Mesothelial cell of epicardium (in vitro differentiated cells): ENCODE measurements at places on chromosomes 11 and 22.

DNA sequence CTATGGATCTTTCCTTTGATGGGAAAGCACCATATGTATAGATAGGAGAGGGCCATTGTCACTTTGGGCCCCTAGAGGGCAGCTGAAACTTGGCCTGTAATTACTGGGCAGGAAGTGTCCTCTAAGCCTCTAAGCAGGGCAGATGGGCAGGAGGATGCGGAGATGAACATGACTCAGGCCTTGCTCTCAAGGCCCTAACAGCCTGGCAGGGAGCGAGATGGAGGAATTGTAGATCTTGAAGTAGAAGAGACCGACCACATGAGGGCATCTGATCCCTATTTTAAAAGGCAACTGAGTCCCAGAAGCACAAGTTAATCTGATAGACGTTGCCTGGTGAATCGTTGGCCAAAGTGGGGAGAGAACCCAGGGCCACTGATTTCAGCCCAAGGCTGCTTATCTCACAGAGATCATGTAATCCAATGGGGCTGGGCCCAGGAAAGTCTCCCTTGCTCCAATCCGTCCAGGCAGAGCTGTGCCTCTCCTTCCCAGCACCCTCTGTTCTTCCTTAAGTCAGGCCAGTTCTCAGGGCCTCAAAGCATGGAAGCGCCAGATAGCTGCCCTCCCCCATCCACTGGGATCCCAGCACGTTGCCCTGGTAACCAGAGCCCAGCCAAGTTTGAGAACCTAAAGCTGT is 2.5 kb upstream of the SEPTIN3 start:
- no peak for DNase-seq

GRCh38 chr11:96275801-96276594 is 67.0 kb downstream of the MAML2 start:
- no peak for DNase-seq

DNA sequence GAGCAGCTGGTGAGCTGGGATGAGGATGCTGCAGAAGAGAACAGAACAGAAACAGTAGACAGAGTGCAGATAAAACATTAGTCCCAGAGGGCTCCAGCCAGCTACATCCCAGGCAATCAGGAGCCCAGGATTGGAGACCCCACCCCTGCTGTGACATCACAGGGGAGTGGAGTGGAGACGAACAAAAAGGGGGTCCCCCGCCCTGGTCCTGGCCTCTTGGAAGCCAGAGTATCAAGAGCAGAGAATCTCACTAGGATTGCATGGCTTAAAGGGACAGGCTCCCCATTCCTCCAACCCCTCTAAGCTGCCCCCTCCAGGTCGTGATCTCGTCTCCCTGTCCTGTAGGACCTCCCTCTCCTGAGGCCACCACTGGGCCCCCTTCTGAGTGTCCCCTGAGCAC is at the start of gene P2RX3:
Gene P2RX3, plus strand, starts transcription at position 211 of the 400 bp plus-strand sequence. CDS start 199 bp downstream, outside the sequence.
- DNase-seq, result no peak

DNA sequence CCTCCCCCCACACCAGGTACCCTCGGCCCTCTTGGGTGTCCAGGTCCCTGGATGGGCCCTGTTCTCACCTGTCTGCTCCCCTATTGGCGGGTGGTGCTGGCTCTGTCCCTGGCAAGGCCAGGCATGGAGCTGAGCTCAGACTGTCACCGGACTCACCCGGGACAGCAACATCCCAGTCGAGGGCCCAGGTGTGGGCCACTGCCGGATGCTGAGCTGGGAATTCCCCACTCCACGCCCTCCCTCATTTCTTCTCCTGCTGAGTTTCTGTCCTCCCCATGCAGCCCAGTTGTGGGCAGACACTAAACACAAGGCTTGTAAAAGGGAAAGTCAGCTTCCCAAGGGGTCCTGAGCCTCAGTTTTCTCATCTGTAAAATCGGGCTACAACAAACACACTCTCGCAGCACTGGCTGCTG is 2.0 kb upstream of the AP5B1 start:
- no peak for DNase-seq

DNA sequence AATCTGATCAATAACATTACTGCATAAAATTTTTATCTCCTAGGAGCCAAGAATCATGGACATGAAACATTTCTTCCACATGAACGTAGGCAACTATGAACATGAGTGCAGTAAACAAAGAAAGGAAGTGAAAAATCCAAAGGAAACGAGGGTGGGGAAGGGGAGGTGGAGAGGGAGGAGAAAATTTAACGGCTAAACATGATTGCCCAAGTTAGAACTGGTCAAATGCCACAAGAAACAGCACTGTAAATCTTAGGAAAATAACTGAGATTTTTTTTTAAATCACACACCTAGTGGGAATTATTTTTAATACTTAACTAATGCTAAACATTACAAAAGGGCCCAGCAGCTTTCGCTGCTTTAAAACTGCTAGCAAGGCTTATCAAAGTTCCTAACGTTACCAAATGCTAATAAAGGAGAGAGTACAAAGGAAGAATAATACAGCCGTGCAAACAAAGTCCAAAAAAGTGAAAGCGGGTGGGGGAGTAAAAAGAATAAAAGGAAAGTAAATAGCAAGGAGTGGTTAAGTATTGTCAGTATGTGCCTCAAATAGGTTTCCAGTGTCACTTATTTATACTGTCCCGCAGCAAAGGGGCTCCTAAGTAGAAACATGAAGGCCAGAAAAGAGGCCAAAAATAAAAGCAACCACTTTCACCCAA is 13.7 kb downstream of the NARS2 start:
- DNase-seq, result no peak

- DNase-seq, result no peak
Measured at GRCh38 chr11:67608486-67608885, 1.8 kb downstream of the NDUFV1 start.

DNA sequence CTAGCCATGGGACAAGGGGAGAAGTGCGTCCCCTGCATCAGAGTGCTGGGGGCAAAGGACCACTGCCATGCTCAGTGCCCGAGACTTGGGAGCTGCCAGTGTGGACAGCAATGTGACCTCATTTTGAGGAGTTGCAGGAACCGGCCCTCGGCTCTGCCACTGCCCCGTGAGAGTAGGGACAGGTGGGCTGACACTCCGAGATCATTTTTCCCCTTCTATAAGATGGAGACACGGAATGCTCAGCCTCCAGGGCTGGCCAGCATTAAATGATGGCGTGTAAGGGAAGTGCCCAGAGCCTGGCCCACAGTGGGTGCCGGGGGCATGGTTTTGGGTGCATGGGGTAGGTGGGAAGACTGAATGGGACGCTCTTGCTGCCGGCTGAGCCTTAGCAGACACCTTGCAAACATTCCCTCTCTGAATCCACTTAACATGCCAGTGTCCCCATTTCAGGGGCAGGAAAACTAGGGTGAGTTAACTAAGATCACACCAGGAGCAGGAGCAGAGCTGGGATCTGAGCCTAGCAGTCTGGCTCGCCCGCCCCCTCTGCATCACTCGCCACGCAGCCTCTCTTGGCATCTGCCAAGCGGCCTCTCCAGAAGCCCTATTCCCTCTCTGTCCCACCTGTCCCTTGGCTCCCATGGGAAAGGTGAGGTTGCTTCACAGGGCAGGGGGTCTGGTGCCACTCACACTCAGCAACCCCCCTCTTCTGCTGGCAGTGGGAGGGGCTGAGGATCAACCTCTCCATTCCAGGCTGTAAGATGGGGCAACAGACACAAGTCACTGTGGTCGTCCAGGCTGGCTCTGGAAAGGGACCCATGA is 13.6 kb downstream of the NPTXR start:
- DNase-seq, result no peak

GRCh38 chr11:129695571-129696308 is 119.9 kb upstream of the TMEM45B start:
- peak; percentile 87 for DNase-seq

DNA sequence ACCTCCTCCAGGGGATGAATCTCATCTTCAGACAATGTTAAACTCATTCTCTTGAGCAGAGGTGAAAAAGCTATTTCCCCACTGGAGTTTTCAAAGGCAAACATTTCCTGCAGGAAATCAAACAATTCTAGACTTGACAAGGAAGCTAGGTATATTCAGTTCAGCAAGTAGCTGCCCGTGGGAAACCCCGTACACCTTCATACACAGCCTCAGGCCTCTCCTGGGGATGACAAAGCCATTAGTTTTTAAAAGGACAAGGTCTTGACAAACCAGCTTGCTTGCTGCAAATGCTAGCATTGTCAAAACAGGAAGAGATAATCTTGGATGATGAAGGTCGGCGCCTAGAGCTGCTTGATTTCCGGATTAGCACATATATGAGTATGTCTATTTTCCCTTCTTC is 1630.8 kb upstream of the TENM4 start:
- no peak for DNase-seq

DNA sequence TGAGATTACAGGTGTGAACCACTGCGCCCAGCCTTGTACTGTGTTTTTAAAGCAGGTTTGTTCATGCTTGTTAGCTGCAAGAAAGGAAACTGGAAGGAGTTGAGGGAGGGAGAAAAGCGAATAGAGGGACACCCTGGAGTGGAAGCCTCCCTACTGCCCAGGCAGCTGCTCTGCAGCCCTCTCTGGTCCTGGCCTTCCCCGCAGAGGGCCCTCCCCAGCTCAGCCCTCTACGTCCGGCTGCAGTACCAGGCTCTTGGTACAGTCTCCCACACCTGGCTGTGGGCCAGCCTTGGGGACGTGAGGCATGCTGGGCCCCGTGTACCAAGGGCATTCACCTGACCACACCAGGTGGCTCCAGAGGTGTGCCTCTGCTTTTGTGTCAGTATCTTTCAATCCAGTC is 70.8 kb downstream of the MED15 start:
- no peak for DNase-seq

- DNase-seq, result no peak
Measured at GRCh38 chr11:108206969-108207682, 15.3 kb downstream of the NPAT start.

DNA sequence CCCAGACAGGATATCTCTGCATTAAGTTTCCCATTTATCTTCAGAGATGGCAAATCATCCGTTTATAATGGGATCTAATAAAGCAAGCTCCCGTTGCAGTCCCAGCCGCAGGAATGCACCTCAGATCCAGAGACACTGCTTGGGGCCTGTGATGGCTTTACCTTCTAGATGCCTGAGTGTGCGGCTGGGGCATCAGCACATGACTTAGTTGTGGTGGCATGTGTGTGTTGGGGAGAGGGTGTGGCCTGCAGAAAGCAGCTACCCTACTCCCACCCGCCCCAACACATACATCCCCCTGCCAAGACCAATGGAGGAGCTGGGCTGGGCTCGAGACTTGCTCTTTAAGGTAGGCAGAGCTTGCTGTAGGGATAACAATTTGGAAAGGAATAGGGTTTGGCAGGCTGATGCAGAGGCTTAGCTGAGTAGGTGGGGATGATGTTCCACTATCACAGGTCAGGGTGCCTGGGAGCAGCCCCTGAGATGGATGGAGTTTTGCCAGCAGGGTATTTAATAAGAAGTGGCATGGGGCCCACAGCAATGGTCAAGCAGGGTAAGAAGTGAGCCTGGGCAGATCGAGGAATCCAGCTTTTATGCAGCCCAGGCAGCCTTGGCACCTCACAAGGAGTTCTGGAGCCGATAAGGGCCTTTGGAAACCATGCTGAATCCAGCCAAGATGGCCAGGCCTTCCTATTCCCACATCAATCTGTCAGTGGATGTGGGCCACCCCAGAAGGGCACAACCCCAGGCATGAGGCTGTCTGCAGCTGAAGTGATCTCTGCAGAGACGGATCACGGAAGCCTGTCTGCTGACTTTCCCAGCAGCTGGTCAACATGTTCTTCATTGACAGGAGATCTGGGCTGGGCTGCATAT is 601.3 kb downstream of the BUD13 start:
- no peak for DNase-seq

DNA sequence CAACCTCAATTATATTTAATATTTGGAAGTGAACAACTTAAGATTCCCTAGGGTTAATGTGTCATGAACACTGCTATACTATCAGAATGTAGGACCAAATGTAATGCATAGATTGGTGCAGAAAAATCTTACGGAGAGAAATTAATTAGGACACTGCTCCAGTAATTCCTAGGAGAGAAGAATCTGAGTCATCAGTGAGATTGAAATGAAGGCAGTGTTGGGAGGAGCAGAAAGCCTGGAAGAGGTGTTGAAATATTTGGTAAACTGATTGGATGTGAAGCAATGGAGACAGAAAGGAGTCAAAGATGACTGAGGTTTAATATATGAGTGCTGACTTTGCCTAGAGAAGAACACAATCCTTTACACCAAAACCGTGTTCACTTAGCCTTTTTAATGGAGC is 836.0 kb downstream of the FAM181B start:
- DNase-seq, result no peak

- no peak for DNase-seq
Measured at GRCh38 chr22:42946546-42947198, 68.3 kb downstream of the PACSIN2 start.
